ENCODE measurements at places on chromosomes 3 and 15.

DNA sequence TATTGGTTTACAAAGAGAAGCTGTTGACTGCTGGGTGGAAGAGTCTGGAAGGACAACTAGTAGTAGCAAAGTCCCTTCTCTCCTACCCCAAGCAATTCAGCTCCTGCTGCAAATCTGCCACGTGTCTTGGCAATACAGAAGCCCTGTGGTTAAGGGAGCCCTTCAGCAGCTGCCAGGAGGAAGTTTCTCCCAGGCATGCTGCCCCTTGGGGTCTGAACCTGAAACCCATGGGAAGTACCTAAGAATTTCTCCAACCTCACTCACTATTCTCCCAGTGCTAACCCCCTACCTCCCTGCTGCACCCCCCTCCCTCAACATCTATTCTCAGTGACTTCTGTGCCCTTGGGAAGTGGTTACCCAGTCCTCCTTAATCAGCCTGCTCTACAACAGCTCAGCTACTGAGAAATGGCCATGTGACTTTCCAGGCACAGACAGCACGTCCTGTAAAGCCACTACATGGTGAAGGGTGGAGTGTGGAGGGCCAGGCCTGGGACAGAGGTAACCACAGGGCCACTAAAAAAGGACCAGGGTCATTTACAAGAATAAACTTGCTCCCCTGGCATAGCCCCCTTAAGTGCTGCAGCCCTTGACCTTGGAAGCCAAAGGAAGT lies 316.6 kb downstream of the NTRK3 start:
- no peak for DNase-seq

DNA sequence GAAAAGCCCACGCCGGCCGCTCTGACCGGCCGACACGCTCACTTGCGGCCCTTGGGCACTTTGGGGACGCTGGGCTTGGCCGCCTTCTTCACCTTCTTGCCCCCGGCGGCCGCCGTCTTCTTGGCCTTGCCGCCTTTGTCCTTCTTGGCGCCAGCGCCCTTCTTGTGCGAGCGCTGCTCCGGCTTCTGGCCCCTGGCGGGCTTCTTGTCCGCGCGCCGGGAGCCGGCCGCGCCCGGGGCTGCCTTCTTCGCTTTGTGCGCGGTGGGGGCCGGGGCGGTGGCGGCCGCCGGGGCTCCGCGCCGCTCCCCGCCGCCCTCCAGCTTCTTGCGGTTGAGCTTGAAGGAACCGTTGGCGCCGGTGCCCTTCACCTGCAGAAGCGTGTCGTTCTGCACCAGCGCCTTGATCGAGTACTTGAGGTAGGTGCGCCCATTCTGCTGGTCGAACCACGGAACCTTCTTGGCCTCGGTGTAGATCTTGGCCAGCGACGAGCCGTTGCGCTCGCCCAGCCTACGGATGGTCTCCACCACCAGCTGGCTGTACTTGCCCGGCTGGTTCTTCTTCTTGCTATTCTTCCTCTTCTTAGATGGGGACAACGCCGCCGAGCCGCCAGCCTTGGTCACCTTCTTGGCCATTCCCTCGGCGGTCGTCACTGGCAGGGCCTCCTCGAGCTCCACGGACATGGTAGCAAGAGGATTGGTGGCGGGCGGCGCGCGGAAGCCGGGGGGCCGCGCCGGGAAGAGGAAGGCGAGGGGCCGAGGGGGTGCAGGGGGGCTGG lies 36.7 kb downstream of the HMCES start:
- DNase-seq, result no peak

DNA sequence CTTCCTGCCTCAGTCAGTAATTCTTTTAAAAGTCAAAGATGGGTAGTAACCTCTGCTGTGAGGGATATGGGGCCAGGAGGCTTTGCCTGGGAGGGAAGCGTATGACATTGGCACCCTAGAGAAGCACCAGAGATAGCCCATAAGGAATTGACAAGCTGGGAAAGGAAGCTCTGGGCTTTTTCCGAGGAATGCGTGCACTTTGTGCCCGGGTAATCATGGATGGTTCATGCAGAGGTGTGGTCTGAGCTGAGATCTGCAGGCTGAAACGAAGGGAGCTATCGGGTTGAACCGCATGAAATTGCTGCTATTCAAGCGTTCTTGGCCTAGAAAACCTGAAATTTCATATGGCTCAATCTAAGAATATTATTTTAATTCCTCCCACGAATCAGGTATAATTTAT lies 127.7 kb upstream of the TLE3 start:
- DNase-seq, result no peak

- DNase-seq, result no peak
Measured at GRCh38 chr3:125585595-125586223, 9.6 kb downstream of the OSBPL11 start.

DNA sequence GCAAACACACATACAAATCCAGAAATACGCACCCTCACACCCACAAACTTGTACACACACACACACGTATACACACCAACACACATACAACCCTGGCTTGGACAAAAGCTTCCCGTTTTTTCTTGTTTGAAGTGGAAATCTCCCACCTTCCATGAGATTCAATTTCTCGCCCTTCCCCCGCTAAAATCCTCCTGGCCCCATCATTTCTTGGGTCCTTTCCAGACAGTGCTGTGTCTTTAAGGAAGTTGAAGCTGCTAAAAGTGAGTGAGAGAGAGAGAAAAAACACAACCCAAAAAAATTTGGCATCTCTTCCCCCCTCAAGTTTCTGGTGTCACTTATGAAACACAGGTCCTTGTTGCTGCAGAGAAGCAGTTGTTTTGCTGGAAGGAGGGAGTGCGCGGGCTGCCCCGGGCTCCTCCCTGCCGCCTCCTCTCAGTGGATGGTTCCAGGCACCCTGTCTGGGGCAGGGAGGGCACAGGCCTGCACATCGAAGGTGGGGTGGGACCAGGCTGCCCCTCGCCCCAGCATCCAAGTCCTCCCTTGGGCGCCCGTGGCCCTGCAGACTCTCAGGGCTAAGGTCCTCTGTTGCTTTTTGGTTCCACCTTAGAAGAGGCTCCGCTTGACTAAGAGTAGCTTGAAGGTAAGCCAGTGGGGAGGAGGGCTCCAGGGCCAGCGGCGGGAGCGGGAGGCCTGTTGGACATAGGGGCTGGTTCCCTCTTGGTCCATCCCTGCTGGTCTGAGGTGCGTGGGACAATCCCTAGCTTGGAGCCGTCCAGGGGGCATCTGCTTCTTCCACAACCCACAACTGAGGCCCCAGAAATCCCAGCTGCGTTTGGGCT lies at the start of gene ISLR:
Gene ISLR, plus strand, starts transcription at position 331 of the 839 bp plus-strand sequence. CDS start 1,149 bp downstream, outside the sequence.
- no peak for DNase-seq

Data from activated gamma-delta T cell (primary cell).